Right cardiac atrium (tissue), 5 donors: ENCODE measurements at places on chromosomes 3 and 15. TPM values are rescaled to one million over a fixed set of nuclear protein-coding genes. Genes with fewer than 3 reads are reported as not detected.

The SRP14 gene
- 184 TPM for total RNA-seq

The ILDR1 gene
- total RNA-seq = not detected

The KLHL40 gene
- total RNA-seq = 0.09 TPM

The ARHGAP11A gene
- 3.3 TPM for total RNA-seq

The GLDN gene
- 6.6 TPM for total RNA-seq

- no peak for DNase-seq
These were observed 1078.2 kb downstream of the ZPLD1 start for GRCh38 chr3:103513003-103513402.

- no peak for DNase-seq
These were observed 464.1 kb upstream of the TPRG1 start for GRCh38 chr3:188707381-188708288.

DNA sequence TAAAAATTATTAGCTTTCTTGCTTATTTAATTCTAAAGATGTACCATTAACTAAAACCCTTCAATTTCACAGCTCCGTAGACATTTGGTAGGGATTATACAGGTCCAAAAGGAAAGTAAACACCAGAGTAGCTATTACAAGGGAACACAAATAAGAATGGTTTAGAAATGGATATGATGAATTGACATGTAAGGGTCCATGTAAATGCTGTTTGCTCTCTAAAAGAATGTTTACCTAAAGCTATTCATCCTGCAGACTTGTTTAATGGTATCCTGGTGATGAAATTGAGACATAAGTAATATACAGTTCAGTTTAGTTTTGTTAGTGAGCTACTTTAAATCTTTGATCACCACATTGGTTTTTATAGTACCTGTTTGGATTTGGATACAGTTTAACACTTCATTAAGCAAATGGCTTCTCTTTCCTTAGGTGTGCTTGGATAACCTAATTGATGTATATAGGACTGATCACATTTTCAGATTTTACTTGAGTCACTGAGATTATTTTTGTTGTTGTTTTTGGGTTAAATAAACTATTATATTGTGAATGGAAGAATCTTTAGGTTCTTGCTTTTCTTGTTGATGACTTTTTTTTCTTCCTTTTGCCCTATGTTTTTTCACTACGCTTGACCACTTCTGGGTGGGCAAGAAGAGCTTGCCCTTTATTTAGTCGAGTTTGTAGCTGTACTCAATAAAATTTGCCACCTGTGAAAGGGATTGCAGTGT is 115.4 kb downstream of the TCF12 start:
- no peak for DNase-seq

GRCh38 chr3:127589600-127590281 is 792 bp downstream of the TPRA1 start:
- peak; percentile 83 for DNase-seq
